LHCN-M2 (cell line): ENCODE measurements at places on chromosomes 13 and 19. TPM values are rescaled to one million over a fixed set of nuclear protein-coding genes. Genes with fewer than 3 reads are reported as not detected.

Gene PDCD5
- total RNA-seq = 150 and 180 TPM in 2 replicates

Gene IGFL4
- not detected in 2 replicates for total RNA-seq

Gene SWSAP1
- total RNA-seq = 1.5 and 2.2 TPM in 2 replicates

Gene SLAIN1
- total RNA-seq = 0.11 TPM in 1 of 2 replicates, not detected in the other

Gene ADM5
- total RNA-seq = 1.2 TPM in 2 replicates

Gene HCST
- total RNA-seq = not detected in 2 replicates

GRCh38 chr13:27857282-27857681, 62.5 kb upstream of the PDX1 start:
- DNase-seq = peak; percentile 11

GRCh38 chr19:35171730-35172129, 17.2 kb downstream of the FXYD5 start:
- DNase-seq = no peak

- peak; percentile 27 for DNase-seq
These were observed 47.1 kb upstream of the ZMYM5 start for GRCh38 chr13:19910336-19911072.

- DNase-seq = no peak
These were observed 930.0 kb upstream of the SLITRK6 start for GRCh38 chr13:86729206-86729605.

- DNase-seq = no peak
These were observed 67.6 kb downstream of the TEX29 start for GRCh38 chr13:111387945-111388600.

GRCh38 chr19:55258476-55258827, 365 bp downstream of the PPP6R1 start:
- DNase-seq = no peak

DNA sequence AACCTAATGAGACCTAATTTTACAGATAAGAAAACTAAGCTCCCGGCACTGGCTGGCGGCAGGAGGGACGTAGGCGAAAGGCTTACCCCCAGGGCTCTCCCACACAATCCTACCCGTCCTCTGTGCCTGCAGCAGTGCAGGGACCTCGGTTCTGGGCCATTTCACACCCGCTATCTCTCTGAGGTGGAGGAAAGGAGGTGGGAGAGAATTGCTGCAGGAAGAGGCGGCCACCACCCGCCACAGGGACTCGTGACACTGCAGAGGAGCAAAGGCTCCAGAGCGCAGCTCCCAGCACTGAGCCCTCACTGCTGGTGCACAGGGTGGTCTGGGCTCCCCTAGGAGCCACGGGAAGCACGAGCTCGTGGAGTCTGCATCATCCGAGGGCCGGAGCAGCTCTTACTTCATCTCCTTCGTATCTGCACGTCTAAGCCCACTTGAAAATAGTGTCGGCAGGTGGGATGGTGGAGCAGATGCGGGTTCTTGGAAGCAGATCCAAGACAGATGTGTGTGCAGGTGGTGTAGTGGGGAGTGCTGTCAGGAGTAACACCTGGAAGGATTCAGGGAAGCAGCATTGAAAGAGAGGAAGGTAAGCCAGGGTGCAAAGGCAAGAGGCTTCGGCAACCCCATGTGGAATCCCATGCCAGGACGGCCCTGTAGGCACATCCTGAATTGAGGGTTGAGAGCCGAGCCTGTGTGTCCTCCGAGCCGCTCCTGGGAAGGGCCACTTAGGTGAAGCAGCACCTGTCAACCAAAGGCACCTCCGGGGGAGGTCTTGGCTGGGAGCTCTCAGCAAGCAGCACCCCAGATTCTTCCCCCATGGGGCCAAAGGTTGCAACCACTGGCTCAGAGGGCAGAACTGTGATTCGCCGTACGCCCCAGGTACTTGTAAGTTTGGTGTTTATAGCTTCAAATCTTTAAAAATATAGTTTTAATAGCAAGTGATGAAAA, 115.8 kb upstream of the SPACA7 start:
- DNase-seq = no peak

GRCh38 chr13:66835040-66835628, 395.0 kb downstream of the PCDH9 start:
- DNase-seq = peak; percentile 60

DNA sequence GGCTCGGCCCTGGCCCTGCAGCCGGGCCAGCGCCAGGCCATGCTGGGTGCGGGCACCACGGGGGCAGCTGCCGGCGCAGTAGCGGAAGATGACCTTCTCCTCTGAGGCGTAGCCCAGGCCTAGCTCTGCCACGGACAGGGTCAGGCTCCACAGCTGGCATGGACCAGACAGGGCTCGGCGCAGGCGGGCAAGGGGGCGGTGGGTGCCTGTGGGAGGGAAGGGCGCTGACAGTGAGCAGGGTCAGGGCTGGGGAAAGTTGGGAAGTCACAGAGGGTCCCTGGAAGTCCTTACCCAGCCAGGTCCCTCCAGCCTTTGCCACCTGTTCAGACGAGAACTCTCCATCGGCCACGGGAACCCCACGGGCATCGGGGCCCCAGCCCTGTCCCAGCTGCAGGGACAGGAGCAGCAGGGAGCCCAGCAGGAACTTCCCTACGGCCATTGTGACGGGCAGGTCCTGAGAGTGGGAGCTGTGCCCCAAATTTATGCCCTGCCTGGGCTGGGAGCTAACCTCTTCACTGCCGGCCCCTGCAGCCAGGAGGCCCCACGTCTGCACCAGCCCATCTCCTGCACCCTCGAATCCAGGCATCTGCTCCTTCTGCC, at the start of gene PSPN:
TSS of gene PSPN (minus strand) at position 523 of the 600 bp plus-strand sequence. CDS start at position 439, 84 bp downstream.
- DNase-seq = no peak

DNA sequence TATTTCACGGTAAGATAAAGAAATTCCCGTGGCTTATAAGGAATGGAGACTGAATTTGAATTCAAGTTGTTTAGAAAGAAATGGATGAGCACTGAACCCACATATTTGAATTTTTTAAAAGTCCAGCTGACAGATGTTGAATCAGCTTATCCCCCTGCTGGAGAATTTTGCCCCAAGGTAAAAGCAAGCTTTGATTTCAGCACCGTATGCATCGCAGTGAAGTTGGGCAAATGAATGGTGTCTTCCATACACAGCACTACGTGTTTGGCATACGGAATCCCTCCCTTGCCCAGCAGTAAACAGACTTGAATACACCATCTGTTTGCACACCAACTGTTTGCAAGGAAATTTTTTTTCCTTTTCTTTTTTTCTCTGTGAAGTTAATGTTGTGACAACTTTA, 77.5 kb upstream of the PEG3 start:
- DNase-seq = no peak

- DNase-seq = peak; percentile 84
These were observed at the start of gene CARD8 for GRCh38 chr19:48255376-48256303. Gene CARD8 (minus strand): TSS chr19:48255912. CDS start chr19:48241020, 14,892 bp downstream.

- no peak for DNase-seq
These were observed 51.8 kb upstream of the MYCBP2 start for GRCh38 chr13:77378662-77379061.

DNA sequence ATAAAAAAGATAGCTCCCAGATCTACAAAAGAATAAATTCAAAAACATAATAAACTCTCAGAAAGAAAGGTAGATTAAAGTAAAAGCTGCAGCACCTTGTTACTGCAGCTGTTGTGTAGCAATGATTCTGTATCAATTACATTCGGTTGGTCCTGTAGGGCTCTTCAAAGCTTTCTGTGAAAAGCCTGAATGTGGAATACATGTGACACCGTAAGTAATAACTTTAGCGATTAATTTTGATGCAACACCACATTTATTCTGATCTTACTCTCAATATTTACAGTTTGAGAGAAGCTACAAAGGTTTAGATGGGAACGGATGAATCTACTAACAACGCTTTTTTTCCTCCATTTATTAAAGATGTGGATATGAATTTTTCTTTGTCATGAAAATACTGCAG, 279.2 kb downstream of the DACH1 start:
- no peak for DNase-seq

- DNase-seq = no peak
These were observed 22.3 kb upstream of the PIK3R2 start for GRCh38 chr19:18130523-18131242.

- no peak for DNase-seq
These were observed 2.3 kb upstream of the FTL start for GRCh38 chr19:48962849-48963165.

- no peak for DNase-seq
These were observed 32.2 kb downstream of the UFM1 start for GRCh38 chr13:38381890-38382289.

- DNase-seq = no peak
These were observed 76.1 kb downstream of the CYSLTR2 start for GRCh38 chr13:48729856-48730255.

- peak; percentile 52 for DNase-seq
These were observed 428.1 kb upstream of the DACH1 start for GRCh38 chr13:72295153-72295552.

- DNase-seq = no peak
These were observed 169.2 kb upstream of the NBEA start for GRCh38 chr13:34772881-34773280.

GRCh38 chr19:367963-368629, 23.5 kb upstream of the MIER2 start:
- DNase-seq = no peak

- peak; percentile 77 for DNase-seq
These were observed 7.9 kb upstream of the CDC16 start for GRCh38 chr13:114226699-114227323.

DNA sequence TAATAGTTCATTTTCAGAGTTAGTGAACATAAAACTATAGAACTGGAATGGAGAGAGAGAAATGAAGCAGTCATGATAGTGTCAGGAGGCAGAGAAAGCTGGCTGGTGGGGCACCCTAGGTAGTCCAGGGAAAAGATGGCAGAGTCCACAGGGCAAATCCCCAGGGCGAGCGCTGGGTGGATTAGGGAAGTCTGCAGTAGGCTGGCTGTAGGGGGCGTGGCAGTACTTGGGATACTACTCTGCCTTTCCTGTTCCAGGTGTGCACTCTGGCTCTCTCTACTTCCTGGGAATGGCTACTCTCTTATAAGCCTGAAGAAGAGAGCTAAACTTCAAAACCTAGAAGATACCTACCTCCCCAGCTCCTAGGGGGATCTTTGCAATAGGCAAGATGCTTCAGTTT, 232.9 kb upstream of the SLC10A2 start:
- no peak for DNase-seq
